Type B pancreatic cell (in vitro differentiated cells): ENCODE measurements at places on chromosomes 4 and X. TPM values are rescaled to one million over a fixed set of nuclear protein-coding genes. Genes with fewer than 3 reads are reported as not detected.

FREM3 gene
- total RNA-seq: 0.31 and 1.1 TPM in 2 replicates

RRH gene
- total RNA-seq: 0.41 TPM in 1 of 2 replicates, not detected in the other

STATH gene
- 0.90 TPM in 1 of 2 replicates, not detected in the other for total RNA-seq

ARHGAP6 gene
- 8.0 and 10.1 TPM in 2 replicates for total RNA-seq

NXF2 gene
- total RNA-seq: not detected in 2 replicates

HEPH gene
- 28.6 and 41.4 TPM in 2 replicates for total RNA-seq

GAGE2A gene
- total RNA-seq: not detected in 2 replicates

TAPT1 gene
- total RNA-seq: 25.3 and 34.8 TPM in 2 replicates

MAGEA1 gene
- not detected in 2 replicates for total RNA-seq

RHOXF1 gene
- total RNA-seq: not detected in 2 replicates

FGFBP2 gene
- total RNA-seq: not detected in 2 replicates

NKX3-2 gene
- 0.79 and 6.0 TPM in 2 replicates for total RNA-seq

FAM50A gene
- 59.2 and 63.8 TPM in 2 replicates for total RNA-seq

ENOPH1 gene
- total RNA-seq: 33.1 and 35.6 TPM in 2 replicates

C4orf46 gene
- total RNA-seq: 9.2 and 17.5 TPM in 2 replicates

CENPVL3 gene
- 2.1 and 2.9 TPM in 2 replicates for total RNA-seq

SEL1L3 gene
- 28.2 and 43.8 TPM in 2 replicates for total RNA-seq
